Endodermal cell (in vitro differentiated cells): ENCODE measurements at places on chromosomes 3 and 15. TPM values are rescaled to one million over a fixed set of nuclear protein-coding genes. Genes with fewer than 3 reads are reported as not detected.

DNA sequence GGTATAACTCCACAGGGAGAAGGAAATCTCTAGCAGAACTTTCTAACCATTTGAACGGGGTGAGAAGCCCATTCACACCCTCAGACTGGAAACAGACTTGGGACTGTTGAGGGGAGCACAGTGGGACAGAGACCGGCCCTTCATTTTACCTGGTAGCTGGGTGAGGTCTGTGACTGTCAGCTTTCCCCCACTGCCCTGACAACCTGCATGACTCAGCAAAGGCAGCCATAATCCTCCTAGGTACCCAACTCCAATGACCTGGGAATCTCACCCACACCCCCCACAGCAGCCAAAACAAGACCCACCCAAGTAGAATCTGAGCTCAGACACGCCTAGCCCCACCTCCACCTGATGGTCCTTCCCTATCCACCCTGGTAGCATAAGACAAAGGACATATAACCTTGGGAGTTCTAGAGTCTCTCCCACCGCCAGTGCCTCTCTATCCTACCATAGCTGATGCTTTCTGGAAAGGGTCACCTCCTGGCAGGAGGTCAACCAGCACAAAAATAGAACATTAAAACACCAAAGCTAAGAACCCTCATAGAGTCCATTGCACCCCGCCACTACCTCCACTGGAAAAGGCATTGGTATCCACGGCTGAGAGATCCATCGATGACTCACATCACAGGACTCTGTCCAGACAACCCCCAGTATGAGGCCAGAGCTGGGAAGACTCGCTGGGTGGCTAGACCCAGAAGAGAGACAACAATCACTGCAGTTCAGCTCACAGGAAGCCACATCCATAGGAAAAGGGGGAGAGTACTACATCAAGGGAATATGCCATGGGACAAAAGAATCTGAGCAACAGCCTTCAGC is 28.0 kb downstream of the SENP7 start:
- peak; percentile 50 for DNase-seq

The FBXO45 gene
- total RNA-seq, result 15.0 and 15.9 TPM in 2 replicates

GRCh38 chr3:14431452-14431916 is 29.1 kb downstream of the SLC6A6 start:
- DNase-seq, result peak; percentile 71

- no peak for DNase-seq
These were observed 24.0 kb upstream of the TRH start for GRCh38 chr3:129950318-129951046.

GRCh38 chr3:41092844-41093243 is 106.5 kb upstream of the CTNNB1 start:
- peak; percentile 20 for DNase-seq

The FEZF2 gene
- total RNA-seq, result not detected in 2 replicates

The OR4F6 gene
- total RNA-seq, result not detected in 3 replicates

GRCh38 chr3:18751514-18751913 is 326.4 kb upstream of the SATB1 start:
- DNase-seq, result no peak

The LACTB gene
- 13.3 TPM in 2 replicates for total RNA-seq

GRCh38 chr3:25855266-25855784 is 65.4 kb downstream of the OXSM start:
- no peak for DNase-seq

DNA sequence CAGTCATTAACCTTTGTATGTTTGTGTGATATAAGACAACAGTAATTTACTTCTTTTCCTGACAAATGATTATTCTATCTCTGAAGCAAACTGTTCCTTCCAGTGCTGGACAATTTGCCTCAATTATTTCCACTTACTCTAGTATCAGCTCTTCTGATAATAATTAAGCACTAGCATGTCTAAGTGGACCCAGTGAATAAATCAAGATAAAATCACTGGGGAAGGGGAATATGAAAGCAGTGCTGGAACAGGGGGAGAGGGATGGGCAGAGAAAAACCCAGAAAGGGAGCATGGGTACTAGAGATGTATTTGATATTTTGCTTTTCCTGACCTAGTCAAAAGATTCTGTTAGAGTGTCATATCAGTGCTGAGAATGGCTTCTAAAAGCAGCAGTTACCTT is 54.2 kb downstream of the SYN2 start:
- no peak for DNase-seq
